ENCODE measurements at places on chromosomes 2 and 18. TPM values are rescaled to one million over a fixed set of nuclear protein-coding genes. Genes with fewer than 3 reads are reported as not detected.

GRCh38 chr18:62781262-62781661, 65.9 kb downstream of the PHLPP1 start:
- peak overlapping the region; percentile 62 for H3K27ac ChIP-seq
- peak; percentile 19 for DNase-seq
- H3K27me3 ChIP-seq: no peaks in the 10 kb centered on the region
- no peak overlapping the region for H3K4me3 ChIP-seq

- peak; percentile 67 for DNase-seq
- no peak overlapping the region for H3K4me3 ChIP-seq
- no peaks in the 10 kb centered on the region for H3K36me3 ChIP-seq
- H3K27ac ChIP-seq: peak overlapping the region; percentile 75
- H3K4me1 ChIP-seq: peaks cover 25% of the 10 kb centered on the region
Observed at GRCh38 chr18:70377317-70377799, 88.5 kb downstream of the SOCS6 start.

GRCh38 chr2:228689053-228689452, 507.6 kb upstream of the SPHKAP start:
- no peaks in the 10 kb centered on the region for H3K4me1 ChIP-seq
- H3K36me3 ChIP-seq: no peaks in the 10 kb centered on the region
- no peak for DNase-seq
- no peaks in the 10 kb centered on the region for H3K27me3 ChIP-seq
- H3K4me3 ChIP-seq: no peak overlapping the region
- no peak overlapping the region for H3K27ac ChIP-seq

DNA sequence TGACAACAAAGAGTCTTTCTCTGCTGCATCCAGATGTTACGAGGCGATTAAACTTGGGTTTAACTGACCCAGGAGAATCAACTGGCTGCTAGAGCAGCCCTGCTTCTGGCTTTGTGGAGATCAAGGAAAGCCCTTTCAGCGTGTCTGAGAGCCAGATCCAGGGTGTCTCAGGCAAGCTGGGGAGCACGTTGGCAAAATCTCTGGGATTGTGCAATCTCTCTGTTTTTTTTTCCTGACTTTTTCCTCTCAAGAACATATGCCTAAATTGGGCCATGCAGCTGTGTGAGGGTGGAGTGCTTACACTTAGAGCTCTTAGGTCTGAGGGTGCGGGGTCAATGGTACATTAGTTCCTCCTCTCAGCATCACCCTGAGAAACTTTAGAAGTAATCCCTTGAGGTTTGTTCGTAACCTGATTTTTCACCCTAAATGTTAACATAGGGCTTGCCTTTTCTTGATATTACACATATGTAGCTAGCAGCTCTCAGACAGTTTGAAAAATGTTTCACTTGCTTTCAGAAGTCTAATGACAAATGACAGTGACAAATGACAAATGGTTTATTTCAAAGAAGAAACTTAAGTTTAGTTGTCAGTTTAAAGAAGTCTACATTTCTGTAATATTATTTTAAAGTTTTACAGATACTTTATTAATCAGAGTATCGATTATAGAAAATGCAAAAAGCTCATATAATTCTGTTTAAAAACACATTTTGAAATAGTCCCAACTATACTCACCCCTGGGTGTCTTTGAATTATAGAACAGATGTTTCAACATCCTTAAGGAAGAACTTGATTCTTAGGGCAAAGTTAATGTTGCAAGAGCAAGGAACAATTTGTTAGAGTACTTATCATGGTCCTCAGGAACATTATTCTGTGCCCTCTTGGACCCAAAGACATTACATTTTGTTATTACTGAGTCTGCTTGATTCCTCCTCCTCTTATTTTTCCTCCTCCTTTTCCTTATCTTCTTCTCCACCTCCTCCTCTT, 38.4 kb upstream of the ZSWIM2 start:
- no peaks in the 10 kb centered on the region for H3K27me3 ChIP-seq
- DNase-seq: no peak
- H3K27ac ChIP-seq: no peak overlapping the region
- no peak overlapping the region for H3K4me3 ChIP-seq
- no peaks in the 10 kb centered on the region for H3K36me3 ChIP-seq
- H3K4me1 ChIP-seq: no peaks in the 10 kb centered on the region

GRCh38 chr18:72866901-72867745, 664 bp downstream of the NETO1 start:
- no peak overlapping the region for H3K27ac ChIP-seq

- no peak for DNase-seq
- no peaks in the 10 kb centered on the region for H3K36me3 ChIP-seq
- no peak overlapping the region for H3K4me3 ChIP-seq
Observed at GRCh38 chr2:67733517-67733916, 329.3 kb downstream of the C1D start.

DNA sequence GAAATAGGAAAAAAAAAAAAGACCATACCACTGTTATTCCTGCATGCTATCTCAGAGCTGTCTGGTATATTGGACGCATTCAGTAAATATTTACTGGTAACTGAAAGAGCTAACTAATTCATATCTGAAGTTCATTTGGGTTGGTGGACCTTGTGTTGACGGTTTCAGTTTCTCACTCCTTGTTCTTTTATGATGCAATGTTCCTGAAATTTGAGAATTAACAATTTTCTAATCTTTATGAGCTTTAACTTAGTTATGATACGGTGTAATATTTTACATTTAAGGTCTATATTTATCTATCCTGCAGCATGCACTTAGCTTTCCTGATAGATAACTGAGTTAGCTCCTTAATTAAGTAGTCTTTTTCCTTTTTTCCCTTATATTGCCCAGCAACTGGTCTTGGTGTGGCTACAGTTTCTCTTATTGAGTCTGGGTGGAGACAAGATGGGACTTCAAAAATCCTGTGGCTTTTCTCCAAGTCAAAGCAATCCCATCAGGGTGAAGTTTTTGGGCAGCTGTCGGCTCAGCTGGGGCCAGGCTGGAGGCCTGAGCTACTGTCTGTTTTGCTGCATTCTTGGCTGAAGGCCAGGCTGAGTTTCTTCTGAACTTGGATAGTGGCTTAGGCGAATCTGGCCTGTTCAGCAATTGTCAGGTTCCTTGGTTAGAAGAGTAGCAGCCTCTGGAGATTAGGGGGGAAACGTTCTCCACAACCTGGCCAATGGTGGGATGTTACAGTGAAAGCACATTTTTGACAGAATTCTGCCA, 78.4 kb upstream of the MEX3C start:
- DNase-seq: no peak
- no peak overlapping the region for H3K4me3 ChIP-seq
- H3K27me3 ChIP-seq: no peaks in the 10 kb centered on the region
- no peaks in the 10 kb centered on the region for H3K4me1 ChIP-seq
- no peaks in the 10 kb centered on the region for H3K36me3 ChIP-seq

GRCh38 chr2:220419647-220420046, 792.2 kb downstream of the SLC4A3 start:
- H3K4me3 ChIP-seq: no peak overlapping the region
- no peaks in the 10 kb centered on the region for H3K36me3 ChIP-seq
- H3K27ac ChIP-seq: no peak overlapping the region
- H3K4me1 ChIP-seq: no peaks in the 10 kb centered on the region

DNA sequence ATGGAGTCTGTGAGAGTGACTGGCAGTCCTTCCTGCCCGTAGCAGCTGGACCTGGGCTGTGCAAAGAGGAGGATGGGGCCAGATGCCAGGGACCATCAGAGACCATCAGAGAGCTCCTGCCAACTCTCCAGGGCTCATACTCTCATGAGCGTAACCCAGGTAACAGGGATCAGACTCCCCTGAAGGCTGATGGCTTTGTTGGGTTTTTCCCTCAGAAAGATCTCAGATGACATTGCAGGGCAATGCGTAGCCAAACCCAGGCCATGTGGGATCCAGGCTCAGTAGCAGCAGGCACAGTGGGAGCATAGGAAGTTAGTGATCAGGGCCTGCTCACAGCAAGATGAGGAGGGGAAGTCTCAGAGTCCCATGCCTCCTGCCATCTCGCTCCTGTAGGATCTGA, 218.0 kb downstream of the LOXHD1 start:
- no peak overlapping the region for H3K27ac ChIP-seq
- no peaks in the 10 kb centered on the region for H3K4me1 ChIP-seq
- no peak for DNase-seq
- H3K36me3 ChIP-seq: no peaks in the 10 kb centered on the region

GRCh38 chr2:105617631-105618350, 126.9 kb upstream of the NCK2 start:
- DNase-seq: no peak
- H3K4me3 ChIP-seq: no peak overlapping the region
- no peaks in the 10 kb centered on the region for H3K27me3 ChIP-seq
- no peak overlapping the region for H3K27ac ChIP-seq
- H3K36me3 ChIP-seq: no peaks in the 10 kb centered on the region

GRCh38 chr2:45134726-45135125, 125.5 kb upstream of the SIX2 start:
- DNase-seq: no peak
- H3K36me3 ChIP-seq: no peaks in the 10 kb centered on the region
- H3K4me3 ChIP-seq: no peak overlapping the region
- no peak overlapping the region for H3K27ac ChIP-seq
- no peaks in the 10 kb centered on the region for H3K27me3 ChIP-seq

- H3K4me1 ChIP-seq: no peaks in the 10 kb centered on the region
- H3K27me3 ChIP-seq: no peaks in the 10 kb centered on the region
- H3K27ac ChIP-seq: no peak overlapping the region
- DNase-seq: no peak
- no peak overlapping the region for H3K4me3 ChIP-seq
Observed at GRCh38 chr18:26383454-26384270, 157.4 kb downstream of the TAF4B start.

DNA sequence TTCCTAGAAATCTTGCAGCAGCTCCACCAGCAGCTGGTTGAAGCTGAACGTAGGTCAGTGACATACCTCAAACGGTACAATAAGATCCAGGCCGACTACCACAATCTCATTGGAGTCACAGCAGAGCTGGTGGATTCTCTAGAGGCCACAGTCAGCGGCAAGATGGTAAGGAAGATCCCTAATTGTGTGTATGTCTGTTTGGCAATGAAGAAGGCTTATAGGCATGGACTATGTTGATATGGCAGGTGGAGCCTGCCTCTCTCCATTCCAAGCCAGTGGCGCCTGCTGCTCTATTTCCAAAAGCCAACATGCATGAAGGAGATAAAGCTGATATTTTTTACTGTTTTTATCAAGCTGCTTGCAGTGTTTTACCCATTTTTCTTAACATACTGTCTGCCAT, 36.8 kb downstream of the ARMC9 start:
- H3K4me1 ChIP-seq: no peaks in the 10 kb centered on the region
- H3K36me3 ChIP-seq: no peaks in the 10 kb centered on the region
- H3K4me3 ChIP-seq: no peak overlapping the region
- no peak for DNase-seq
- no peaks in the 10 kb centered on the region for H3K27me3 ChIP-seq

DNA sequence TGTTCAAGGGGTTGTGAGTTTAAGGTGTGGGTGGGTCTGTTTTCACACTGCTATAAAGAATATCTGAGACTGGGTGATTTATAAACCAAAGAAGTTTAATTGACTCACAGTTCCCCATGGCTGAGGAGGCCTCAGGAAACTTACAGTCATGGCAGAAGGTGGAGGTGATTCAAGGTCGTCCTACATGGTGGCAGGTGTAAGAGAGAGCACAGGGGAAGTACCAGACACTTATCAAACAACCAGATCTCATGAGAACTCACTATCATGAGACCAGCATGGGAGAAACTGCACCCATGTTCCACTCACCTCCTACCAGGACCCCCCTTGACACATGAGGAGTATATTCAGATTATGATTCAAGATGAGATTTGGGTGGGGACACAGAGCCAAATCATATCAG, 38.0 kb downstream of the RHBDD1 start:
- no peak overlapping the region for H3K27ac ChIP-seq
- no peaks in the 10 kb centered on the region for H3K4me1 ChIP-seq
- H3K27me3 ChIP-seq: no peaks in the 10 kb centered on the region

- DNase-seq: no peak
- H3K27ac ChIP-seq: no peak overlapping the region
- H3K4me3 ChIP-seq: no peak overlapping the region
- no peaks in the 10 kb centered on the region for H3K4me1 ChIP-seq
- H3K36me3 ChIP-seq: no peaks in the 10 kb centered on the region
Observed at GRCh38 chr2:27705851-27706622, 42.3 kb downstream of the SLC4A1AP start.

DNA sequence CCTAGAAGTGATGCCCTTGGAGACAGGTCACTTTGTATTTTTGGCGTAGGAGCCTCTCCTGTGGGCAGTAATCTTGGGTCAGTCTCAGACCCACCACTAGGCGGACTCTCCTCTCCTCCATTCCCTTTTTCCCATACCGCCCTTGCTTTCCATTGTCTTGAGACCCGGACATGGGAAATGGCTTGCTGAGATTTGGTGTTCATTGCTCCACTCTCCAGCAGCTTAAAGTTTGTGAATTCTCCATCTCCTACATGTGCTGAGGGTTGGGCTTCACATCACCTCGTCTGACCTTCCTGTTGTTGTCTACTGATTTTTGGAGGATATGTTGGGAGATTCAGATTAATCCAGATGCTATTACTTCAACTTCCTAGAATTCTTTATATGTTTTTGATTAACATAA, 159.2 kb upstream of the RAB12 start:
- no peak overlapping the region for H3K27ac ChIP-seq
- no peak overlapping the region for H3K4me3 ChIP-seq
- H3K4me1 ChIP-seq: no peaks in the 10 kb centered on the region

GRCh38 chr18:79385708-79386341, 9.9 kb upstream of the NFATC1 start:
- H3K4me3 ChIP-seq: no peak overlapping the region
- no peaks in the 10 kb centered on the region for H3K36me3 ChIP-seq
- H3K27me3 ChIP-seq: peaks cover 5% of the 10 kb centered on the region
- no peak overlapping the region for H3K27ac ChIP-seq

ELOA2 gene
- not detected for total RNA-seq

DSG3 gene
- total RNA-seq: 0.09 TPM

IL36G gene
- total RNA-seq: not detected

EPC2 gene
- total RNA-seq: 9.7 TPM

MC5R gene
- total RNA-seq: not detected

GAREM1 gene
- 6.9 TPM for total RNA-seq

PKDCC gene
- 13.7 TPM for total RNA-seq
